Activated CD4-positive, alpha-beta T cell treated with anti-CD3 and anti-CD28 coated beads for 4 hours (primary cell): ENCODE measurements at places on chromosomes 11 and 22.
A peak's percentile ranks its signal among the peaks of the same experiment; 100 is the strongest.

GRCh38 chr22:48068323-48068885 is 1306.0 kb downstream of the TBC1D22A start:
- no peak for DNase-seq

DNA sequence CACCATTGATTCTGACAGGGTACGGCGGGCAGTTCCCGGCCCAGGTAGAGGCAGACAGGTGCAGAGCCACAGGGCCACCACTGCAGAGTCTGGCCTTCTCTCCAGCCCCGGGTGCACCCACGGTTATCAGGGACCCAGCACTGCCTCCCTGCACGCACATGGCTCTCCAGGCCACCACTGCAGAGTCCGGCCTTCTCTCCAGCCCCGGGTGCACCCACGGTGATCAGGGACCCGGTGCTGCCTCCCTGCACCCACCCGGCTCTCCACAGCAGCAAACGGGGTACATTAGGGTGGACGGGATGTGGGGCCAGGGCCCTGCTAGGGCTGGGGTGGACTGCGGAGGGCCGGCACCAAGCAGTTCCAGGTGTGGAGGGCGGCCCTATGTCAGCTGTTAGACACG is 272.9 kb downstream of the BRD1 start:
- no peak for DNase-seq

GRCh38 chr22:18103527-18104269 is 6.9 kb upstream of the TUBA8 start:
- no peak for DNase-seq

- no peak for DNase-seq
Measured at GRCh38 chr11:4074266-4074665, 20.3 kb upstream of the RRM1 start.

DNA sequence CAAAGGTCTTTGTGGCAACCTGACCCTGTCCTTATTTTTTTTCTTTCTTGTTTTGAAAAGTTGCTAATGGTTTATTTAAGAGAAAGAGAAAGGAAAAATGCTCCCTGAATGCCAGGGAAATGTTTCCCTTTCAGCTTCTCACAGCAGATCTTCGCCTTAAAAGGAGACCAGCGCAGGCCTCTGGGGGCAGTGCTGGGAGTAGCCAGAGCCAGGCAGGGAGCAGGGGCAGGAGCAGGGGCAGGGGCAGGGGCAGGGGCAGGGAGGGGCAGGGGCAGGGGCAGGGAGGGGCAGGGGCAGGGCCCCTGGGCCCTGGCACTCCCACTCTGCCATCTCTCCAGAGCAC is 5.1 kb downstream of the MOB2 start:
- no peak for DNase-seq

GRCh38 chr11:7977232-7977917 is 9.8 kb upstream of the EIF3F start:
- DNase-seq = no peak

DNA sequence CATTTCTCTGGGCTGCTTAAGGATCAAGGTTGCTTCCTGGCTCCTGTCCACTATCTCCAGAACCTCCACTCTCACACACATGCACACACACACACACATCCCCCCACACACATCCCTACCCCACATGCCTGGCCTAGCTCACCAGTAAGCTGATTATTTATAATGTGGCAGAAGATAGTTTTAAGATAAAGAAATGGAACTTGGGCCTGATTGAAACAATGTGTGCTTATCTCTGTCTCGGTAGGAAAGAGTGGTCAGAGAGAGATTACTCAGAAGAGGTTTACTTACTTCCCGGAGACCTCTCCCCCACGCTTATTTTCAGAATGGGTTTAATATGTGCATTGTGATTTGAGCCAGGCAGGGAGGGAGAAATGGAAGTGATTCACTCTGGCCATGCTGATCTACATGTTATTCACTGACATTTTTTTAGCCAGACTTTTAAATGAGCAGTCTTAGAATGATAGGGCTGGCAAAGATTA is 422.4 kb downstream of the TENM4 start:
- no peak for DNase-seq

DNA sequence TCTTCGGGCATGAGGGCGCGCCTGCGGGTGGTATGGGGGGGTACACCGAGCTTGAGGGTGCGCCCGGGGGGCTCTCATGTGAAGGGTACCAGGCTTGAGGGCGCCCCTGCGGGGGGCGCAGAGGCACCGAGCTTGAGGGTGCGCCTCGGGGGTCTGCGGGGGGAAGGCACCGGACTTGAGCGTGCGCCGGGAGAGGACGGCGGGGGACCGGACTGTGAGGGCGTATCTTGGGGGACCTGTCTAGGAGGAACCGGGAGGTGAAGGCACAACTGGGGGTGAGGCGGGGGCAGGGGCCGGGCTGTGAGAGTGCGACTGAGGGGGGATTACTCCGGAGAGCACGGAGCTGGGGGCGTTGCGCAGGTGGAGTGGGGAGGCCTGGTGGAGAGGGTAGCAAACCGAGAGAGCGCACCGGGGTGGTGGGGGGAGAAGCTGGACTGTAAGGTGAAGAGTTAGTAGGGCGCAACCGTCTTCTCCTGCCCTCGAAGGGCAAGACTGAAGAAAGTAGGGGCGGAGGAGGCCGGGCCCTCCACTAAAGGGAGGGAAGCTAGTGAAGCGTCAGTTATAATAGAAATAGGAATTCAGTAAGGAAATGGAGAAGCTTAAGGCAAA is 1.1 kb upstream of the DDX6 start:
- DNase-seq = peak; percentile 31
